ENCODE measurements at places on chromosomes 6 and 20.

GRCh38 chr6:30684386-30685156 lies 1.9 kb downstream of the PPP1R18 start:
- no peak for DNase-seq

- DNase-seq = peak; percentile 40
These were observed 133.2 kb upstream of the RPS6KA2 start for GRCh38 chr6:166760288-166760687.

DNA sequence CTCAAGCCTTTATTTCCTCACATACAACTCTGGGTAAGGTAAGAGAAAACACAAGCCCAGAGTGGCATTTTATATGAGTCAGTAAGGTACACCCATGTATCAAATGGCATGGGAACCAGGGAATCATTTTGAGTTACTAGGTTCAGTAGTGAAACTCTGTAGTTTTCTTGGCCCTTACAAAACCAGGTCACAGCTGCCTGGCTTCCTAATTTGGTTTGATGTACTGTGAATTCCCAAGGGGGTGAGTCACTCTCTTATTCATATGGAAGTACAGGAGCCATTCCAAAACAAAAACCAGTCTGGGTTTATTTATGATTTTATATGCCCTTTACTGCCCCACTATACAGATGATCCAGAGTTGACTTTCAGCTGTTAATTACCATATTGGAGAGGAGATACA lies 70.7 kb downstream of the PDE7B start:
- DNase-seq = no peak

DNA sequence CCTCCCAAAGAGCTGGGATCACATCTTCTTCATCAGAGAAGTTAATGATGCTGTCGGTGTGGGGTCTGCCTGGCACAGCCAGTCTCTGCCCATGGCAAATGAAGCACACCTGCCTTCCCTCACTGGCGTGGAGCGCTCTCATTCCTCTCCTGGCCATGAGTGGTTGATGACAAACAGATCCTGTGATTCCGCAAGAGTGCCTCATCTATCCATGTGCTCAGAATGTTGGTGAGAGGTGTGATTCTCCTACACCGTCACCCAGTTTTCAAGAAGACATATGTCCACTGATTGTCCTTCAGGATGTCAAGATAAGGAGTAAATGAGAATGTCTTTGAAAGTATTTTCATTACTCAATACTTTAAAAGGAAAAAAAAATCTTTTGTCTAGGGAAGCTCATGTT lies 97.5 kb upstream of the GGTLC1 start:
- no peak for DNase-seq

GRCh38 chr6:55943329-55943728 lies 67.9 kb upstream of the BMP5 start:
- no peak for DNase-seq

DNA sequence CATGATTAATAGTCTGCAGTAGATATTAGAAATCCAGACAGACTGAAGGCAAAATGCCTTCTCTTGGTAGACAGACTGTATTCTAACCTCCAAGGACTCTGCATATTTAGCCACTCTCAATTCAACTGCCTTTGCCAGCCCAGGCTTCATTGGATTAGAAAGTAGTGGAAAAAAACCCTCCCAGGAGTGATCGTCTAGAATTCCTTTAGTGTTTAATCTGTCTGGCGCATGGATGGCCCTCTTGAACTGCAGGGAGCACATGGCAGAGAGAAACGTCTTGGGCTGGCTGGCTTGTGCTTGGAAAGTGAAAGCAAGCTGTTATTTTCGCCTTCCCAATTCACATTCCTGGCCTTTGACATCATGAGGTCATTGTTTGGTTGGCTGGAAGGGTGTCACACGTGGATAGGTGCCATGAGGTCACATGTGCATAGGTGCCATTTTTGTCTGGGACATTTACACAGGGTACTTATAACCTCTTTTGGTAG lies 30.9 kb upstream of the NEDD9 start:
- no peak for DNase-seq

- DNase-seq = no peak
These were observed 249.8 kb downstream of the ARHGAP18 start for GRCh38 chr6:129460221-129460620.

DNA sequence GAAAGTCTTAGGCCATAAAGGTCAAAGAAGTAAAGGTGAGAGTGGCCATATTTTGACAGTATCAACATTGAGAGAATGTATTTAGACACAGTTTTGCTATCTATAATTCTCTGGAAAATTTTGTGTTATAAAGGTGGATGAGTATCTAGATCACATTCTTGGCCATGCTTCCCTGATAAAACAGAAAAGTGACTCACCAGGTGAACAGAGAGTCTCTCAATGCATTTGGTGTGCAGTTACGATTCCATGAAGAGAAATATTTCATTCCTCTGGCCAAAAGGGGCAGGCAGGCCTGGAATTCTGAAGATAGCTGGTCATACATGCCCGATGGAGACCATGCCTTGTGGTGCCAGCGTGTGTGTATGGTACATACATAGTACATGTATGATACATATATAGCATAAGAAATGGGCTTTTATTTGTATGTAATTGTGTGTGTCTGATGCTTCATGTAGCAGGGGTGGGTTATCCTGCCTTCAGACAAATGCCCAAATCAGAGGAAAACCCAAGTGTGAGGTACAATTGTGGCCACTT lies 164.0 kb downstream of the SOBP start:
- DNase-seq = no peak

DNA sequence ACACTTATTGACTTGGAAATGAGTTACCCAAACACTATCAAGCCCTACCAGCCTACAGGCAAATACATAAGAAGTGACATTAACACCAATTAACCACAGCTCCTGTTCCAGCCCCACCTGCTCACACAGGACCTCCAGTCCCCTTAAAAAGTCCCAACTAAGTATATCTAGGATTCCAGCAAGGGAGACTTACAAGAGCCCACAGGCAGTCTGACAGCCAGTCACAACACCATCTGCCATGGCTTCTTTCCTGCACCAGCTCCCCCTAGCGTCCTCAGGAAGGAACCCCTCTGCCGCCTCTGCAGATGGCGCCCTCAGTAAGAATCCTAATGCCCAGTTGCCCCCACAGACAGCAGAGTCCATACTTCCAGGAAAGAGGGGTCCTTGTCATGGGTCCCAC lies 122.1 kb downstream of the HIVEP2 start:
- DNase-seq = no peak

Data from stimulated activated CD8-positive, alpha-beta memory T cell treated with anti-CD3 and anti-CD28 coated beads, Interleukin-2, amount 100 ng/mL, for 1 hour (primary cell).